ENCODE measurements at places on chromosomes 5 and 9.

DNA sequence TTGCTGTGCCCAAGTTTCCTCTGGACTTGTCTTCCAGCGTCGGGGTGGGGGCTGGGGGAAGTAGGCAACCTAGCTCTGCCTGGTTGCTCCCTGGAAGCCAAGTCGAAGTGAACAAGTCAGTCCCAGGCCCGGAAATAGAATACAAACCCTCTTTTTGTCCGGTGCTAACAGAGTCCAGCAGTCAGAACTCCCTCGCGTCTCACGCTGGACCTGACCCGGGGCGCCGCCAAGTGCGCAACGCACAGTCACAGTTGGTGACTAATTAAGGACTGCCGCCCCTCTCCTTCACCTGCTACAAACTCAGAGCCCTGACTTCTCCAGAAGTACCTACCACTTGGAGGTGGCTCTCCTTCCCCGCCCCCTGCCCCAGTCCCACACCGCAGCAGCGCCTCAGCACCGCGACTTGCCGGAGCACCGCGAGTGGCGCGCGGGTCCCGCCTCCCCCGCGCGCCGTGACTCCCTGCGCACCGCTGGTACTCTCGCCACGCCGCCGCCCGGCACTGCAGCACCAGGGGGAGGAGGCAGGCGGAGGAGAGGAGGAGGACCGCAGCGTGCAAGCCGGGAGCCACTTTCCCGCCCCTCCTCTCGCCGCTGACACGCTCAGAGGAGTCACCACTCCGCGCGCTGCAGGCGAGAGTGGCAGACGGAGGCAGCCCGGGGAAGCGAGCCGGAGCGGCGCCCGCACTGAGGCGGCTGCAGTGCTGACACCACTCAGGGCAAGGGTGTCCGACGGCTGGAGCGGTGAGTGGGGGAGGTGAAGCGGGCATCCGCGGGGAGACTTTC, at the start of gene SV2C:
Gene SV2C (plus strand): TSS at position 612 of the 783 bp plus-strand sequence. CDS start 48,368 bp downstream, outside the sequence.
- peak; percentile 14 for DNase-seq

- DNase-seq, result no peak
These were observed 1.4 kb downstream of the SPINK1 start for GRCh38 chr5:147830035-147830434.

GRCh38 chr5:106014262-106014661, 1656.5 kb downstream of the EFNA5 start:
- DNase-seq, result no peak

DNA sequence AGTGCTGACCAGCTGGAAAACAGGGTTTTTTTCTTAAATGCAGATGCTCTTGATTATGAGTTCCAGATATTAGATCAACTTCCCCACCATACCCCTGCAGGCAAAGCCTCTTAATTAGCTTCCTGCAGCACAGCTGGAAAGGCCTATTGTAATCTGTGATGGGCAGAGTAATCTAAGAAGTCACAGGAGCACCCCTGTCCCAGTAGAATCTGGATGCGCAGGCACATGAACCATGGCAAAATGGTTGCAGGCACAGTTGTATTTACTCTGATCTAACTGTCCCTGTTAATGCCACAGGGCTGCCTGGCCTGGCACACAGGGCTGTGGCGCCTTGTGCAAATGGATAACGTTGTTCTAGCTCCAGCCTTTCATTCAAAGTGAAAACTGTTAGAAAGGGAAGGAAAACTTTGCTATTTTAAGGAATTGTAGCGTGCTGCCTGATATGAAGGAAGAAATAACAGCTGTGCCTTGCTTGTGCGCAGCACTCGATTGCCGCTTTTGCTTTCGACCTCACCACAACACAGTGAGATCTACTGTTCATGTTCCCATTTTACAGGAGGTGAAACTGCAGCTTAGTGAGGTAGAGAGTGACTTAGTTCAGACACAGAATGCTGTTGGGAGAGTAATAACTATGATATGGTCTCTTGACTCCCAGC, 2.3 kb downstream of the TGFBI start:
- DNase-seq, result no peak

DNA sequence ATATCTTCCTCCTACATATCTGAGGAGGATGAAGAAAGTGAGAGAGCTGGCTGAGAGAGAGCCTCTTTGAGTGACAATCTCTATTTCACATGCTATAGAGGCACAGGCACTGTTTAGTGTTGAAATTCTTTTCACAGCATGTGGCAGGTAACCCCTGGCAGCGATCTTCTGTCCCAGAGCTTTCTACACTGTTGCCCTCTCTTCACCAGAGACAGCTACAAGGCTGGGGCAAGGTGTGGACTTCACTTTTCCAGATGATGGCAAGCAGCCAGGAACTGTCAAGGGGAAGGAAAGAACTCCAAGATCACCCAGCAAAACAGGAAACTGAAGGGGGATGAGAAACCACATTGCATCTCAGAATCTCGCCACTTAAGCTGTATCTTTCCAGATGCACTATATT, 205.2 kb downstream of the CAAP1 start:
- no peak for DNase-seq

GRCh38 chr5:17930346-17930745, 296.1 kb downstream of the TAF11L14 start:
- no peak for DNase-seq

DNA sequence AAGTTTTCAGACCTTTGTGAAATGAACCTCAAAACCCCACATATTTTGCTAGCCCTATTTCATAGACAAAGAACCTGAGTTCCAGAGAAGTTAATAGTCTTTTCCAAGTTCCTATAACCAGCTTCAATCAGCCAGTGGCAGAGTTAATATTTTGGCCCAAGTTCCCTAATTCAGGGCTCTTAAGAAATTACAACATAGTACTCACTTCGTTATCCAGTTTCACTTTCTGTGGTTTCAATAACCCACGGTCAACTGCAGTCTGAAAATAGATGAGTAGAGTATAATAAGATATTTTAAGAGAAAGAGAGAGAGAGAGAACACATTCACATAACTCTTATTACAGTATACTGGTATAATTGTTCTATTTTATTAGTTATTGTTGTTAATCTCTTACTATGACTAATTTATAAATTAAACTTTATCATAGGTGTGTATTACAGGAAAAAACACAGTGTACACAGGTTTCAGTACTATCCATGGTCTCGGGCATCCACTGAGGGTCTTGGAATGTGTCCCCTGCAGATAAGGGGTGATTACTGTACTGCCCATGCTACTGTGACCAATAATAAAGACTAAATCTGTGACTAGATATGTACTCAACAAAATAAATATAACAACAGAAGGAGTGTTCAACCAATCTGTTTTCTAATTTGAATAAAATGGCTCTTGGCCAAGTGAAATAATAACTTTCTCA, 9.3 kb upstream of the MYOT start:
- no peak for DNase-seq

- no peak for DNase-seq
These were observed 70.7 kb downstream of the SUSD1 start for GRCh38 chr9:112104401-112104800.

DNA sequence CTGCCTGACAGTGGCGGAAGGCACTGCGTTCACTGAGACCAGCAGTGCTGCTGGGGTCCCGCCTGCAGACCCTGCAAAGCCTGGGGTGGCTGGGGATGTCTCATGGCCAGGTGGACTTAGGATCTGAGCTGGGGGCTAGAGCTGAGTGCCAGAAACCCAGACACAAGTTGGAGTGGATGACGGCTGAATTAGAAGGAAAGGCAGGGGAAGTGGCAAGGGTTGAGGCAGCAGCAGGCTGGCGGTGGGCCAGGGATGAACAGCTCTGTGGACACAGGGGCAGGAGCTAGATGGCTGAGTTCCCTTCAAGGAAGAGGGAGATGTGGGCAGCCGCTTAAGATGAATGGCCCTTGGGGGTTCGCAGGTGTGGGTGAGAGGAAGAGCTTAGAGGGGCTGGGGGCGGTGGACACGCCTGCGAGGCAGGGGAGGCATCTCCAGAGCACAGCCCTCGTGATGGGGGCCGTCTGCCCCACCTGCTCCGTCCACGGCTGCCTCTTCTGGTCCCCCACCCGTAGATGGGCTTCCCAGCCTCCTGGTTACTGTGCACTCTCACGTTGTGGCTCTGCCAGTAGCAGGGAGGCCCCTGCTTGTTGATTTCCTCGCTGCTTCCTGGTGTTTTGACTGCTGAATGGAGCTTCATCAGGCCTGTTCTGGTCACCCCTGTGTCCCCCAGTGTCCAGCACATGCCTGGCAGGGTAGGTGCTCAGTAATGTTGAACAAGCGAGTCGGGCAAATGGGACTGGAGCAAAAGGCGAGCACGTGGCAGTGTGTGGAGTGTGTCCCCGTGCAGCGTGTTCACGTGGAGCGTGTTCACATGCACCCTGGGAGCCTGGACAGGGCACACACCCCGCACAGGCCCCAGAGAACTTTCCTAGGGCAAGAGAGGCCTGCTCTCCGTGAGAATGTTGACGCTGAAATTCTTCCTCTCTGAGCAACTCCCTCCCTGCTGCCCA, 168.2 kb downstream of the CACNA1B start:
- no peak for DNase-seq

DNA sequence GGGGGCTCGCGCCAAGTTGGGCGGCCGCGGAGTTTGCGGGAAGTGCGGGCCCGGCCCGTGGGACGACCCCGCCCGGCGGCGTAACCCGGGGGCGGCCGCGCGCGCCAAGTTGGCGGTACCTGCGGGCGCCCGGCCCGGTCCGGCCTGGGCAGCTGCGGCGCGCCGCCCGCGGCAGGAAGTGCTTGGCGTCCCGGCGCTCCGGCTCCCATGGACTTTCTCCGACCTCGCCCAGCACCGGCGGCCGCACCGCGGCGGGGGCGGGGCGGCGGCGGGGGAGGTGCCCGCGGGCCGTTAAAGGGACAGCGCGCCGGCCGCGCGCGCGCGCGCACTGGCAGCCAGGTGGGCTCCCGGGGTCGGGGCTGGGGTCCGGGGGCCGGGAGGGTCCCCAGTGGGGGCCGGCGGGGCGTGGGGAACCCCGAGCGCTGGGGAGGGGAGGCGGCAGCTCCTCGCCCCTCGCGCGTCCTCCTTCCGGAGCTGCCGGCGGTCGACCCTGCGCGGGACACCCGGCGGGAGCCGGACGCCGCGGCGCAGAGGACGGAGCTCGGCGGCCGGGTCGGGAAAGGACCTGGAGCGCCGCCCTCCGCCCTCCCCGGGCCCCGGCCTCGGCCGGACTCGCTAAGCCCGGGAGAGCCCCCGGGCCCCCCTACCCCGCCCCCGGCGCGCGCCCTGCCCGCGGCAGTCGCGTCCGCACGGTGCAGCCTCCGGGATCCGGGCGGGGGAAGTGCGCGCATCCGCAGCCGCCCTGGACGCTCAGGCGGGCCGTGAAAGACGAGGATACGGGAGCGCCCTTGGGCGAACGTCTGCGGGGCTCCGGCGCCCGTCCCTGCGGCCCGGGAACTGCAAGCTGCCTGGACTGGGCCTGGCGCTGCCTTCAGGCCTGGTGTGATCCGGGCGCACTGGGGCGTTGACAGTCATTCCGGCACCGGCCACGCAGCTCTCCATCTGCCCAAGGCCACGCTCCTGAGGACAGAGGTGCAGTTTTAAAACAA, at the start of gene NACC2:
Gene NACC2 (minus strand): TSS at position 220 of the 989 bp plus-strand sequence. CDS start 44,768 bp downstream, outside the sequence.
- no peak for DNase-seq

- DNase-seq, result no peak
These were observed 4.4 kb downstream of the LRRC8A start for GRCh38 chr9:128886211-128886891.

DNA sequence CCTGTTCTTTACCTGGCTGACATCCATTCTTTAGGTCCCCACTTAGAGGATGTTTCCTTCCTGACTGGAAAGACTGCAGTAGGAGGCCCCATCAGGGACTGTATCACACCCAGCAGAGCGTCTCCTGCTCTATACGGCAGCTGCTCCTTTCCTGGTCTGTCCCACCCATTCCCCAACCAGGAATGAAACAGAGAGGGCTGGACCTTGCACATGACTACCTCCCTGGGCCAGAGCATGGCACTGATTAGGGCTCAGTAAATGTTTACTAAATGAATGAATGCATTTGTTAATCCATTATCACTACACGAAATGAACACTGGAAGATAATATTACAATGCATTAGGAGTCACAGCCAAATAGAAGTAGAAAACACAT, 76.4 kb downstream of the ABCA1 start:
- DNase-seq, result no peak

DNA sequence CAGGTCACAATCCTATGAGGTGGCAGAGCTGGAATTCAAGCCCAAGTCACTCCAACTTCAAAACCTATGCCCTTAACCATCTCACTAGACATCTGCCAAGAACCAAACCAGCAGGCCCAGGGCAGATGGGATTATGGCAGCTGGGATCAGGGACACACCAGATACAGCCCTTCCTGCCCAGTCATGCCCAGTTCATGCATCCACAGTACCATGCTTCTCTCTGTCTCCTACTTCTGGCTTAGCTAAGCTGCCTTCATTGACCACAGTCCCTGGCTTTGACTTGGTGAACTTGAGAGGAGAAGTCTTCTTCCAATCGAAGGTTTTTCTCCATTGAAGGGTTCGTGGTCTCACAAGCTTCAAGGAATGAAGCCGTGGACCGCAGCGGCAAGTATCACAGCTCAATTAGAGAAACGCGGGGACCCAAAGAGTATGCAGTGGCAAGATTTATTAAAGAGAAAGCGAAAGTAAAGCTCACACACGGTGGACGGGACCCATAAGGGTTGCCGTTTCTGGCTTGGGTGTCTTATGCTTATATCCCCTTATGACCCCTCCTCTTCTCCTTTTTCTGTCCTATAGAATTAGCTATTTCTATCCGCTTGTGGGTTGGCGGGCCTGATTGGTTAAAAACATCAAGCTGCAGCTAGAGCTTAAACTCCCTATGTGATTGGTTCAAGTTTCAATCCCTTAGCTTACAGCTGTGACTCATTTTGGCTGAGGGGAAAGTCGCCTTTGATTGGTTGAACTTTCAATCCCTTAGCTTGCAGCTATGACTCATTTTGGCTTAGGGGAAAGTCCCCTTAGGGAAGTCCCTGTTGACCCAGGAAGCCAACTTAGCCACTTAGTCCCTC, 101.2 kb downstream of the TRIM36 start:
- DNase-seq, result peak; percentile 1

GRCh38 chr5:62588668-62589067, 10.0 kb downstream of the LRRC70 start:
- no peak for DNase-seq

- DNase-seq, result no peak
These were observed 252.9 kb downstream of the PAPPA start for GRCh38 chr9:116406469-116406868.

DNA sequence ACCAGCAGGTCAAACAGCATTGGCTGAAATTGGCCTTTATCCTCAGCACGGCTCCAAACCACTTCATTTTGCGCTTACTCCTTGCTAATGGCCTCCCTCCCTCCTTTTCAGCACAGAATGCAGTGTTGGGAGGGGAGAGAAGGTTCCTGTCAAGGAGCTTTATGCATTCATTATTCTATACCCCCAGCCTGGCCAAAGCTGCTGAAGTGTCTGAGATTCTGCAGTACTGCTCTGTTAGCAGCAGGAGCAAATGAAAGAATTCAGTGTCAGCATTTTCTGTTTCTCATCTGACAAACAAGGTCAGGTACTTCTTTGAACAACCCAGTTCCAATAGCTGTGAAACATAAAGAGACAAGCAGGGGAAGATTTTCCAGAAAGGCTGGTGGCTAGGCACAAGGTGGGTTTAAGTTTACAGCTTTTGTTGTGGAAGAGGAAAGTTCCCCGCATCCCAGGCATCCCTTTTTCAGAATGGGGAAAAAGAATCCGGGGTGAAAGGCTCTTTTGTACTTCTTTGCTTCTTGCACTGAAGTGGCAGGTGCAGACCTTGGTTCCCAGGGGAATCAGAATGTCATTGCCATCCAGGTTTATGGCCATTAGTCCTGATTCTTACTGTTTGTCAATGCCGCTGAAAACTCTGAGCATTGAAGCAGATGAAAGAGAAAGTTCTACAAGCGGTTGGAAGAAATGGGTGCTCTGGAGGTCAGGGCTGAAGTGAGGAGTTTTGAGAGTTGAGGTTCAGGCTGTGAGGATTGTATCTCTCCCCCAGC, 109.3 kb upstream of the APC start:
- DNase-seq, result no peak

- DNase-seq, result no peak
These were observed 39.9 kb upstream of the RETREG1 start for GRCh38 chr5:16656561-16657191.

- DNase-seq, result no peak
These were observed 87.4 kb downstream of the ERCC6L2 start for GRCh38 chr9:95962936-95963335.

Data from activated CD4-positive, alpha-beta T cell treated with anti-CD3 and anti-CD28 coated beads for 24 hours (primary cell).